Stromal cell of bone marrow (primary cell): ENCODE measurements at places on chromosomes 16 and 17.

DNA sequence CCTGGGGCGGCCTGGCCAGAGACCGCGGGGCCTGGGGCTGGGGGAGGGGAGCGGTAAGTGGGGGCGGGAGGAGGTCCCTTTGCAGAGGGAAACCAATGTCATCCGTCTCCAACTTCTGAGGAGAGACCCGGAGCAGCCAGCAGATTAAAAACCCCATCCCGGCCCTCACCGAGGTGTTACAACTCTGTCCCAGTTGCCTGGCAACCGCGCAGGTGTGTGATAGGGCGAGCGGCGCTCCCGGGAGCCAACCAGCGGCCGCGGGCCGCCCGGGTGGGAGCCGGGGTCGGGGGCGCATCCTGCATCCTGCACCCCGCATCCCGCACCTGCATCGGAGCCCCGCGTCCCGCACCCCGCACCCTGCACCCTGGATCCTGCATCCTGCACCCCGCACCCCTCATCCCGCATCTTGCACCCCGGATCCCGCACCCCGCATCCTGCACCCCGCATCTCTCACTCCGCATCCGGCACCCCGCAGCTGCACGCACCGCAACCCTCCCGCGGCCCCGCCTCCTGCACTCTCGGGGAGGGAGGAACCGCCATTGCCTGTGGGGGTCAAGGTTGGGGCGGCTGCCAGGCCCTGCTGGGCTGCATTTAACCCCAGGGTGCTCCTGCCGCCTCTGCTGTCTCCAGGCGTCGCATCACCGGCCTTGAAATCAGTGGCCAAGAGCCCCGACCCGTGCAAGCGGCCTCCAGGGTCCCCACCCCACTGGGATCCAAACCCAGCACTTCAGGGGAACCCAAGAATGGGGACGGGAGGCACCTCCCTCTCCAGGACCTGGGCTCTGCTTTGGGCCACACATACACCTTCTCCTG is 47.3 kb downstream of the RTN4RL1 start:
- DNase-seq, result no peak

DNA sequence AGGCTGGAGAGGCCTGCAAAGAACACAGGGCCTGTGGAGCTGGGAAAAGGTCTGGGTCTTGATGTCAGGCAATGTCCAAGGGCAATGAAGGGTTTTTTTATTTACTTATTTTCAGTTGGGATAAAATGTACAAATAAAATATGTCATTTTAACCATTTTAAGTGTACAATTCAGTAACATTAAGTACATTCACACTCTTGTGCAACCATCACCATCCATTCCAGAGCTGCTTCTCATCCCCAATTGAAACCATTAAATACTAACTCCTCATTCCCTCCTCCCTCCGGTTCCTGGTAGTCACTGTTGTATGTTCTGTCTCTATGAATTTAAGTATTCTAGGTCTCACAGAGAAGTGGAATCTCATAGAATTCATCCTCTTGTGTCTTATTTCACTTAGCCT is 444.7 kb downstream of the HS3ST3B1 start:
- no peak for DNase-seq

DNA sequence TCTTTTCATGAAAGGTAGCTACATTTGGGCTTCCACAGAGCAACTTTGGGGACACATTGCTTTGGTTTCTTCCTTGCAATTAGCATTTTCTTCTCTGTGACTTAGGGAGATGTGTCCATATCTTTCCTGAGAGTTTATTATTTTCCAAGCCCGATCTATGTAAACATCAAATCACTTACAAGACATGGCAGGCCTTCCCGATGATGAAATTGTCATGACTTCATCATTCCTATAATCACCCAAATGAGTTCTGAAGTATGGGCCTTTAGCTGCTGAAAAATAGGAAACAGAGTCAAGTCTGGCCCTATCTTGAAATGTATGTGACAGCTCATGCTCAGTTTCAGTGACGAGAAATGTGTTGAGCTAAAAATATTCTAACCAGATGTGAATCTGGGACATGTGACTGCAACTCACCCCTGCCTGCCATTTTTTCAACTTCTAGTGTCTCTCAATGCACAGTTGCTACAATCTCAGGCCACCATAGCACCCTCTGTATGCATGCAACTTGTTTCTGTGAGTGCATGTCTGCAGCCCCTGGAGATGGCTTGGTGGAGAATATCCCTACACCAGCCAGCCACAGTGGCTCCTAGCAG is 199.6 kb upstream of the MAF start:
- no peak for DNase-seq

GRCh38 chr17:70924776-70925175 is 755.4 kb downstream of the KCNJ2 start:
- no peak for DNase-seq

GRCh38 chr16:4513881-4514280 is 24.7 kb downstream of the CDIP1 start:
- DNase-seq, result no peak

GRCh38 chr16:82033006-82033405 is 2.0 kb upstream of the HSD17B2 start:
- no peak for DNase-seq

DNA sequence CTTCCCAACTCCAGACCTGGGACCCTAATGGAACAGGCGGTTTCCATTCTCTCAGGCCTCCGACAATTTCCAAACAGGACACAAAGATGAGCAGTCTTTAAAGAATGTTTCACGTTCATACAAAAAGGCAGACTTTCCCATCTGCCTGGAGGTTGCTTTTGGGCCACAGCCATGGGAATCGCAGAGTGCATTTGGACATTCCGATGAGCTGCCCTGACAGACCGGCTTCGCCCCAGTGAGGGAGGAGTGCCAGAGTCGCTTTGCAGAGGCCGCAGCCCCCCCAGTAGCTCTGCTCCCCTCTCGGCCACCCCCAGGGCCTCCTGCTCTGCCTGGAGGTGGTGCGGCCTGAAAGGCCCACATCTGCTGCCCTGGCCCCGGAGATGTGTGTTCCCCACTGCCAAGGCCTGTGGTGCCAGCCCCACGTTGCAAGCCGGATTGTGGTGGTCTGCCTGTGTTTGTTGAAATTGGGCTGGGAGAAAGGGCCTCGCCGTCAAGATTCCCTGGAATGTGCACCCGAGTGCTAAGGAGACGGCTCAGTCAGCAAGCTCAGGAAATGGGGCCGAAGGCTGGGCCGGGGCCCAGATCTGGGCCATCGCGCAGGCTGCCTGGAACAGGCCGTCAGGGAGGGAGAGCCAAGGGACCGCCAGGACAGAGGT is 89.8 kb downstream of the C16orf95 start:
- peak; percentile 29 for DNase-seq

DNA sequence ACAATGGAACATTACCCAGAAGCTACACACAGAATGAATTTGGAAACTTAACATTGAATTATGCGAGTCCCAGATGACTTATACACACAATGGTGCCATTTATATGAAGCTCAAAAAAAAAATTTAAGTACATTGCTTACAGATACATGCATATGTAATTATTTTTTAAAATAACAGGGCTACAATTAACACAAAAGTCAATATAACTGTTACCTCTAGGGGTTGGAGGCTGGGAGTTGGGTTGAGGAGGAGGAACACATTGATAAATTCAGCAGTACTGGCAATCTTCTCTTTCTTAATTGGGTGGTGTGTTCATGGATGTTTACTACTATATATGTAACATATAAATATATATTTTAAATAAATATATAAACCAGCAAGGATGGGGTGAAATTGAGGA is 1.1 kb downstream of the ZNF23 start:
- DNase-seq, result no peak

GRCh38 chr16:77148121-77148520 is 42.9 kb upstream of the MON1B start:
- no peak for DNase-seq

GRCh38 chr16:78796221-78796866 is 696.9 kb downstream of the WWOX start:
- DNase-seq, result no peak

GRCh38 chr17:21352981-21353265 is 23.2 kb upstream of the KCNJ12 start:
- DNase-seq, result no peak

- DNase-seq, result no peak
Observed at GRCh38 chr16:57575468-57576277, 33.2 kb downstream of the ADGRG5 start.

- DNase-seq, result no peak
Observed at GRCh38 chr17:5011928-5012327, 14.2 kb downstream of the KIF1C start.

GRCh38 chr17:4499431-4500190 is 930 bp downstream of the SPNS2 start:
- DNase-seq, result no peak

GRCh38 chr16:73369851-73370250 is 321.9 kb upstream of the ZFHX3 start:
- no peak for DNase-seq

GRCh38 chr17:74957935-74958740 is 14.4 kb downstream of the HID1 start:
- DNase-seq, result no peak

DNA sequence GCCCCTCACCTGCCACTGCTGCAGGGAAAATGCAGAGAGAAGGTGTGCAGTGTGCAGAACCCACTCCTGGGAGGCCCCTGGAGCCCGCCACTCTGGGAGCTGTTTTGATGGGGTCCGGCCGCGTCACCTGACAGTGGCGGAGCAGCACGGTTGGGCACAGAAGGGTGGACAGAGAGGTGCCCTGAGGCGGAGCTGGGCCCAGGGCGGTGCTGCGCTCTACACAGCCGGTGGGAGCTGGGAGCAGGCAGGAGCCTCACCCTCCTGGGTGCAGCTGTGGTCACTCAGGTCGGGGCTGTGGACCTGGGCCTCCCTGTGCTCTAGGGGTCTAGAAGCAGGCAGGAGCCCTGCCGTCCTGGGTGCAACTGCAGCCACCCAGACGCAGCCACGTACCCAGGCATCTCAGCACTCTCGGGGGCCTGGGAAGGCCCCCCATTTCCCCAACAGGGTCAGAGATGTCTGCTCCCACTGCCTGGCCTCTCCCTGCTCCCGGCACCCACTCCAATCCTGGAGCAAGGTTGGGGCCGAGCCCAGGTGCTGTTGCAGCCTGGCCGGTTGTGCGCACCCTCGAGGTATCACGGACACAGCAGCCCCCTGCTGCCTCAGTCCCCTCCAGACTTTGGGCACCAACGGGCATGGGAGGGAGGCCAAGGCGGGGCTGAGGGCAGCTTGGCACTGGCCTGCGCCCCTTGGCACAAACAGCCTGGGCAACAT is 304.4 kb upstream of the AXIN2 start:
- DNase-seq, result no peak

GRCh38 chr16:6428861-6429260 is 903.8 kb upstream of the RBFOX1 start:
- no peak for DNase-seq

DNA sequence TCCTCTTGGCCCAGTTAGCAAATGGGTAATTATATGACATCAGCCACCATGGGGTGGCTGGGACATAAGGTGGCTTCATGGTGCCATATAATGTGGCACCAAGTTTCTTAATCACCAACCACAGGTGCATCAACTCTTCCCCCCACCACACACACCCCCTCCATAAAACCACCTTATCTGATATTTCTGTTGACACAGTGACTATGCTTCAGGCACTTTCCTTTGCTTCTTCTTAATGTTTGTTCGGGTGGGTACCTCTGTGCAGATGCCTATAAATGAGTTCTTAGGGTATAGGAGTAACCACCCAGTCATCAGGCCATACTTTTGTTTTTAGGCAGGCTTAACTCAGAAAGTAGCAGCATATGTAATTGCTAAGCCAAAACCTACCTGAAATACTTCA is 29.5 kb downstream of the RNF43 start:
- no peak for DNase-seq

GRCh38 chr17:81090361-81091136 is 55.6 kb downstream of the BAIAP2 start:
- DNase-seq, result no peak

- no peak for DNase-seq
Observed at GRCh38 chr17:82884970-82885353, 45.1 kb upstream of the ZNF750 start.

DNA sequence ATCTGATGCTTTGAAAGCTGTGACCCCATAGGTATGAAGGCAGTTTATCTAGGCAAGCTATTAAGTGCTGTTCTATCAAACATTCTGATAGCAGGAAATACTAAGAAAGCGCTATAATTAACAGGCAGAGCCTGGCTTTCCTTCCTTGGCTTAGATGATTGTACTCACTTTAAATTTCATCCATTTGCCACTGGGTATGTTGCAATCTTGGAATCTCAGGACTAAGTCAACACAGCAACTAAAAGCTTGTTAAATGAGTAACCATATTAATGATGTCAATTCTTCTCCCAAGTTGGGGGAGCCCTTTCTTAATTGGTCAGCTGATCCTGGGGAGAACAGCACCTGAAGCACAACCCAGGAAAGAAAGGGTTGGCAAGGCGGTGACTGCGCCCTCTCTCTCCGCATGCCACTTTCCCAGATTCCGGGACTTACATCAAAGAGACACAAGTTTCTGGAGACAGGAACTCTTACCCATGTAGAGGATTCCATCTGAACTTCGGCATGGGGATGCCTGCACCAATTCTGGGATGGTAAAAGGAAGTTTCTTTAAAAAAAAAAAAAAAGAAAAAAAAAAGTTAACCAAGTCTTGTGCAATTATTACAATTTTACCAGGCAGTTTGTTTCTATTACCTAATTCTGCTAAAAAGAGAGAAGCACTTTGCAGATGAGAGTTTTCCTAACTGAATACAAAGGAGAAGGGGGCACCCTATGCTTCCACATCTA is 54.4 kb upstream of the ICAM2 start:
- DNase-seq, result peak; percentile 52

DNA sequence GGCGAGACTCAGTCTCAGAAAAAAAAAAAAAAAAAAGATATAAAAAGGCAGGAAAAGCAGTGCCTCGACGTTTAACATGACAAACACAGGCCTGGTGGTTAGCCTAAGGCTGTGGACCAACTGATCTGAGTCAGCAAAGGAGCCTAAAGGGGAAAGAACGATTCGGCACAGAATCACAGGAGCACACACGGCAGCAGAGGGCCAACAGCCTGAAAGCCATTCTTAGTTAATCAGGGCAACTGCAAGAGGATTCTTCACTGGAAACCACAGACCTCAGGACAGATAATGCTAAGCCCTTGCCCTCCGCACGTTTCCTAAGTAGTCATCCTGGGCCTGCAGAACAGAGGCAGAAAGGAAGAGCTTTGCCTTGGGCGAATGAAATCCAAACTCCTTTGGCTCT is 14.7 kb downstream of the TMEM11 start:
- peak; percentile 29 for DNase-seq

DNA sequence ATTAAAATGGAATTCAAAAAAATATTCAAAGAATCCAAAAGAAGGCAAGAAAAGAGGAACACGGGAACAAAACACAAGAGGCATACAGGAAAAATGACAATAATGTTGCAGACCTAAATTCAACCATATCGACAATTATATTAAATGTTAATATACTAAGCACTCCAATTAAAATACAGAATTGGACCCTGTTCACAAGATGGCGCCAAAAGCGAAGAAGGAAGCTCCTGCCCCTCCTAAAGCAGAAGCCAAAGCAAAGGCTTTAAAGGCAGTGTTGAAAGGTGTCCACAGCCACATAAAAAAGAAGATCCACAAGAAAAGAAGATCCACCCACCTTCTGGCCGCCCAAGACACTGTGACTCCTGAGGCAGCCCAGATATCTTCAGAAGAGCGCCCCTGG is 6.3 kb upstream of the XAF1 start:
- DNase-seq, result no peak
